ENCODE measurements at places on chromosomes 16 and 17.

DNA sequence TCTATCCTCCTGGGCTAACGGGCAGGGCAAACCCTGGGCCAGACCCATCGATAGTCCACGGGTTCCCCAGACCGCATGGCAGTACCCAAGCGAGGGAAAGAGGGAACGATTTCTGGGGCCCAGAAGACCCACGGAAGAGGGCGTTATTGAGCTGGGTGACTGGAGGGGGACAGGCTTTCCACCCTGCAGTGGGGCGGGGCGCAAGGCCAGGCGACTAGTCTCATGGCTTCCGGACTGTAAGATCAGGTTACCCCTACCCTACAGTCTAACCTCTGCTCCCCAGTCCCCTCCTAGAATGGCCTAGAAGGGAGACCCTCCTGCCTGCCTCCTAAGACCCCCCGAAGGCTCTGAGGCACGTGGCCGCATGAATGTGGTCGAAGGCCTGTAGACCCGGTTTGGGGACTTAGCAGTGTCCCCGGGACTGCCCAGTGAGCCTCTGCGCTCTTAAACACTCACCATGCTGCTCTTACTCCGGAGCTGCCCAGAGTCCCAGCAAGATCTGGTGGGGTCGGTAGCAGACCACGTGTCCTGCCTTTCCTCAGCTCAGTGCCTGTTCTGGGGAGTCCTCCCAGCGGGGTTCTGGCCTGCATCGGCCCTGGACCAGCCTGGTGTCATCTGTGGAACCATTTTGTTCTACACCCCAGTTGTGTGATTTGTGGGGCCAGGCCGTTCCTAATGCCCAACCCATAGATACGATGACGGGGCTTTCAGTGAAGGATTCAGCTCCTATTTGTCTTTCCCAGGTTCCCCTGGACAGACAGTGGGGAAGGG lies 13.2 kb upstream of the AURKB start:
- peak; percentile 46 for DNase-seq

DNA sequence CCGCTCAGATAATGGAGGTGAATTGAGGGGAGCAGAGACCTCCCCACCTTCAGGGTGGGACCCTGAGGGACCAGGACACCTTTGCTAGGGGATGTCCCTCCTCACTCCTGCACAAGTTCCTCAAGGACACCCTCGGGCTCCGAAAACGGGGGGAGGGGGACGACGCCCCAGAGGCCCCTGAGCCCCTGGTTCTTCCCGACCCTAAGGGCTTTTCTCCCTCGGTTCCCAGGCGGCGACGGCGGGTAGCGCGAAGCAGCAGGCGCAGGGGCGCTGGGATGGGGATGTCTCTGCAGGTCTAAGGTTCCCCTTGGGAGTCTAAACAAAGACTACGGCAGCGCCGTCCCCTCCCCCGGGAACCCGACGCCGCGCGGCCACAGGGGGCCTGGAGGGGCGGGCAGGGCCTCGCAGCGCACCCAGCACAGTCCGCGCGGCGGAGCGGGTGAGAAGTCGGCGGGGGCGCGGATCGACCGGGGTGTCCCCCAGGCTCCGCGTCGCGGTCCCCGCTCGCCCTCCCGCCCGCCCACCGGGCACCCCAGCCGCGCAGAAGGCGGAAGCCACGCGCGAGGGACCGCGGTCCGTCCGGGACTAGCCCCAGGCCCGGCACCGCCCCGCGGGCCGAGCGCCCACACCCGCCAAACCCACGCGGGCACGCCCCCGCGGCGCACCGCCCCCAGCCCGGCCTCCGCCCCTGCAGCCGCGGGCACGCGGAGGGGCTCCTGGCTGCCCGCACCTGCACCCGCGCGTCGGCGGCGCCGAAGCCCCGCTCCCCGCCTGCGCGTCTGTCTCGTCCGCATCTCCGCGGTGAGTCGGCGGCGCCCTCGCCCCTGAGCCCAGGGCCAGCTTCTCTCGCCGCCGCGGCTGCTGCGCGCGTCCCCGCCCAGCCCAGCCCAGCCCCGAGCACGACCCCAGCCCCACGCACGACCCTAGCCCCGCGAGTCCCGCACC lies 36.7 kb upstream of the NDRG4 start:
- DNase-seq, result no peak

DNA sequence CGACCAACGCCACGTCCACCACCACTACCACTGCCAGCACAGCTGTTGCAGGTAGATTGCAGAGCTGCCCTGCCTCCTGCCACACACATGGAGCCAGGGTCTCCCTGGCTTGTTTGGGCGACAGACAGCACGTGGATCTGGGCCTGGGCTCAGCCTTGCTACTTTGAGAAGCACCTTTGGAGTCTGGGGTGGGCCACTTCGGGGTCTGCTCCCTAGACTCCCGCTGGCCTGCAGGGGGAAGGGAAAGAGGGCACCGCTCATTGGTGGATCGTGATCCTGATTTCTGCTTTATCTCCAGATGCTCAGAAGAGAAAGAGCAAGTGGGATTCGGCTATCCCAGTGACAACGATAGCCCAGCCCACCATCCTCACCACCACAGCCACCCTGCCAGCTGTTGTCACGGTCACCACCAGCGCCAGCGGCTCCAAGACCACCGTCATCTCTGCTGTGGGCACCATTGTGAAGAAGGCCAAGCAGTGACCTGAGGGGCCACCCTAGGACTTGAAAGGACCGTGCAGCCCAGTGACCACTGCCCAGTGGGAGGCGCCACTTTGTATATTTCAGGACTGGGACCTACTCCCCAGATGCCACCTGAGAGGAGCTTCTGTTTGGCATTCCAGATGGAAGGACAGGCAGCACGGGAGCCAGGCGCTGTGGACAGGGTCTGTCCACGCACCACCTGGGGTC lies 15.1 kb upstream of the ITGB4 start:
- no peak for DNase-seq

DNA sequence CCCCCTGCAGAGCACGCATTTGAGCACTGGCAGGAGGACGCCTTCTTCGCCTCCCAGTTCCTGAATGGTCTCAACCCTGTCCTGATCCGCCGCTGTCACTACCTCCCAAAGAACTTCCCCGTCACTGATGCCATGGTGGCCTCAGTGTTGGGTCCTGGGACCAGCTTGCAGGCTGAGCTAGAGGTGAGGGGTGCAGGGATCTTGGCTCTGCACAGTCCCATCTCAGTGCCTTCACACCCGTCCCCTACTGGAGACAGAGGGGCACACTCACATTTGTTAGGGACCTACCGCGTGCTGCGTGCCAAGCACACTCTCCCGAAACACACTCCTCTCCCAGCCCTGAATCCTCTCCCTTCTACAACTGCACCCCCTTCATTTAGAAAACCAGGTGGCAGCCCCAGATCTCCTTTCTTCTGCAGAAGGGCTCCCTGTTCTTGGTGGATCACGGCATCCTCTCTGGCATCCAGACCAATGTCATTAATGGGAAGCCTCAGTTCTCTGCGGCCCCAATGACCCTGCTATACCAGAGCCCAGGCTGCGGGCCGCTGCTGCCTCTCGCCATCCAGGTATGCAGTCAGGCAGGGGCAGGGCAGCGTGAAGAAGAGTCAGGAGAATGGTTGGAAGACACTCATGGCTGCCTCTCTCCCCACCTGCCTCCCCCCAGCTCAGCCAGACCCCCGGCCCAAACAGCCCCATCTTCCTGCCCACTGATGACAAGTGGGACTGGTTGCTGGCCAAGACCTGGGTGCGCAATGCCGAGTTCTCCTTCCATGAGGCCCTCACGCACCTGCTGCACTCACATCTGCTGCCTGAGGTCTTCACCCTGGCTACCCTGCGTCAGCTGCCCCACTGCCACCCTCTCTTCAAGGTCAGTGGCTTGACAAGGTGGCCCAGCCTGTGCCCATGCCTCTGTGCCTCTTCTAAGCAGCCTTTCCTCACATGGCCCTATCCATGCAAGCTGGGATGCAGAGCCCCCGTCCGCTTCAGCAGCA lies 6.3 kb downstream of the ALOX15B start:
- DNase-seq, result no peak

DNA sequence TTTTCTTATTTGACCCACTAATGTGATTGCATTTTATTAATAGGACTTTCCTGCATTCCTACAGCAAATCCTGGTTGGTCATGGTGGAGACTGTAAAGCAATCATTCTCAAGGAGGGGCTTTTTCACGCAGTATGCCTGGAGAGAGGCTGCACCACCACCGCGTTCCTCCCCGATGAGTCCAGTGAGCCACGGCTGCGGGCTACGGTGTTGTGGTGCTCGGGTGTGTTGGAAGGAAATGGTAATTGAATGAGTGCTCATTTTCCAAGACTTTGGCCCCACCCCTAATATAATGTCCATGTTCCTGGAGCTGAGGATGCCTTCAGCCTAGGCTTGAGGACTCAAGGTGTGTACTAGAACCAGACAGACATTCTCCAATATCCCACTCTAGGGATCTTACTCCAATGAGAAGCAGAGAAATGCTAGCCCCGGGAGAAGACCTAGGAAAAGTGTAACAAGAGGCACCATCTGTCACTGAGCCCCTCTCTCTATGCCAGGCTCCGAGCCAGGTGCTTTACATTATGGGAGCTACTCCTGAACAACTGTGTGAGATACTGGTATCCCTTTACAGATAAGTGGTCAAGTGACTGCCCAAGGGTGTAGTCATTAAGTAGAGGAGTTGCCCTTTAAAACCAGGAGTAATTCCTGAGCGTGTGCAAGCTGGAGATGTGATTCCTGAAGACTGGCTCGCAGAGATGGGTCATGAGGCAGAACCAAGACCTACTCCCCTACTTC lies 39.4 kb downstream of the HEATR6 start:
- DNase-seq, result peak; percentile 24

DNA sequence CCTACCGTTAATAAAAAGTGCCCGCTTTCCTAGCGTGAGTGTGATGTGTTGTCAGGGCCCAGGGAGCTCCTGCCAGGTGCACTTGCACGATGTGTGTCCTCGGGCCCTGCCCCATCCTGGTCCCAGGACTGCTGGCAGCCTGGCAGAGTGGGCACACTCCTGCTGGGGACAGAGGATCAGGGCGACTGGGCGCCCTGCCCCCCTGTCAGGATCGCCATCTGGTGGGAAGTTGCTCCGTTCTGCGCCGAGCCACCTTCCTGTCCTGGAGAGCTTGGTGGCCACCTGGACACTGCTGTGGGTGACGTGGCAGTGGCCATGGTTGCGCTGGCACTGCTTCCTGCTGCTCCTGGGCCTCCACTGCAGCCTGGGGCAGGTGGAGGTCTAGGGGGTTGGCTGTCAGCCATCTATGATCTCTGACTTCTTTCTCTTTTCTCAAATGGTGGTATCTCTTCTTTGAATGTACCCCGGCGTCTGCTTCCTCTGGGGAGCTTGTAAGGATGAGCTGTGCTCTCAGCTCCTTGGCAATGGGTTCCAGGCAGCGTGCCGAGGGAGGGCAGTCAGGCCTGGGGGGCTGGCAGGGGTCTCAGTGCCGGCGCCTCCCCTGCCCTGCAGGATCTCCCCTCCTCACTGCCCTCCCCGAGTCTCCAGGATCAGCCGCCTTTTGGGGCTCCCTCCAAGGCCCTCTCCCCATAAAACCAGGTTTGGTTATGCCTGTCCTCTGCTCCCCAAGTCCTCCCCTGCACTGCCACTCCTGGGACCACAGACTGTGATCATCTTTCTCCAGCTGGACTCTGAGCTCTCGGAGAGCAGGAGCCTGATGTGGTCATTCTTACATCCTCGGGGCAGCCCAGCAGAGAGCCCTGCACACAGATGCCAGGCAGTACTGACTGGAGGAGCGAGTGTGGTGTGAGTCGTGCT lies 76.9 kb downstream of the AMFR start:
- no peak for DNase-seq

DNA sequence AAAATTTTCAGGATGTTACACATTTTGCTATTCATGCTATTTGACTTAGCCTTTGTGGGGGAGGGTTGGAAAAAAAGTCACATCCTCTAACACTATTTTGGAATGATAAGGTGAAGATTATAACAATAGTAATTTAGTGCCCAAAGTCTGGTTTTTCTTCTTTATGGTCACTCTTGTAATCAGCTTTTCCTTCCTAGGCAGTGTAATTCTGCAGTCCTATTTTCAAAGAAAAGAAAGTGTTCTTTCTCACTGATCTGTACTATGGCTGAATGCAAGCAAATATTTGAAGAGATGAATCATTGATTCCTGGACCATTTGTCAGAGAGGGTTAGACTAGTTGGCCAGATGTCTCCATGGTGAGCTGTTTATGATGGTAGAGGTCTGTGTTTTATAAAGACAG lies 8.4 kb downstream of the RSPRY1 start:
- DNase-seq, result no peak

GRCh38 chr16:49526860-49527365 lies 153.3 kb downstream of the C16orf78 start:
- no peak for DNase-seq

- no peak for DNase-seq
Observed at GRCh38 chr17:2736956-2737355, 12.5 kb downstream of the CCDC92B start.

DNA sequence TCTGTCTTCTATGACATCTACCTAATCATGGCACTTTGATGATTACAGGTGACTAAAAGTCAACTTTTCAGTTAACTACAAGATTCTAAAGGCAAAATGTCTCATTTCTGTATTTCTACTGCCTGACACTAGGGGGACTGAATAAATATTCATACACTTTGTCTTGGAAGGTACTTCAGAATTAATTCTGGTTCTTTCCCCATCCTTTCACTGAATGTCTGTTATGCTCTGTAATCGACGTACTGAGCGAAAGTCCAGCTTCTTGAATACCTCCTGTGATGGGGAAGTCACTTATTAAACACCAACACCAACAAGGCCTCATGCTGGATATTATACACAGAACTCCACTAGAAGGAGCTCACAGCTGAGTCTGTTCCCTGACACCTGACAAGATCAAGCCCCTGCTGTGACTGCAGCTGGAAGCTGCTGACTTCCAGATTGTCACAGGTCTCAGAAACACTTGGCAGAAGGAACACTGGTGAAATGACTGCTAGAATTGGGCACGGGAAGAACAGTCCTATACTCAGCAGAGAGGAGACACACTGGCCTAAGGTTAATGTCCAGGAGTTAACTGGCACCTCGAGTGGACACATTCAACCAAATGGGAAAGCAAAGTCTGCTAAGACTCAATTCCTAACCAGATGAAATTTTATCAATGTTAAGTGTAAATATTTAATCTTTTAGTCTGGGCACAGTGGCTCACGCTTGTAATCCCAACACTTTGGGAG lies 31.9 kb downstream of the CMC2 start:
- DNase-seq, result no peak

DNA sequence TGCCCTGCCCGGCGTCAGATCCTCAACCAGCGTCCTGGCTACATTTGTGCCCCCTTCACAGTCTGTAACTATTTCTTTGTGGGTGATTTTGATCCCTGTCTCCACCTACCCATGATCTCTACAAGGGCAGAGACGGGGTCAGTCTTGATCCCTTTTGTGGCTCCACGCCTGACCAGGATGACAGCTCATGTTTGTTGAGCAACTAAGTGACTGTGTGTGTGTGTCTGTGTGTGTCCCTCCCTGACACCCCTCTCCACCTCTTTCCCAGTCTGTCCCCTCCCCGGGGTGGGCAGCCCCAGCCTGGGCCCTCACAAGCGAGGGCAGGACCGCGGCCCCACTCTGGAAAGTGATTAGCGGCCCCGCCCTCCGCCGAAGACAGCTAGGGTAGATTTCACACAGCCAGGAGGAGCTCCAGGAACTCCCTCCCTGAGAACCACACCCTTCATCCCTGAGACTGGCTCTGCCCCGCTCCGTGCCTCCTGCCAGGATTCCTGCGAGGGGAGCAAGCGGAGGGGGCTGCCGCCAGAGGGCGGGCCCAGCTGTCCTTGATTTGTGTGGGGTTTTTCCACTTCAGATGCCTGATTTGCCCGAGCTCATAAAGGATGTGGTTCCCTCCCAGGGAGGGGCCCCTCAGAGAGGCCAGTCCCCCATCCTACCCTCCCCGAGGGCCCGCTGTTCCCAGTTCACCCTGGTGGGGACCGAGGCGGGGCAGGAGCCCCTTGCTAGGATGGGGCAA lies 5.3 kb upstream of the HS3ST6 start:
- no peak for DNase-seq

GRCh38 chr16:68764862-68765261 lies 27.8 kb downstream of the CDH1 start:
- no peak for DNase-seq

- DNase-seq, result no peak
Observed at GRCh38 chr17:52157603-52158449, 688 bp downstream of the CA10 start.

Data from NCI-H1105 (cell line).